ENCODE measurements at places on chromosomes 6 and 20.

DNA sequence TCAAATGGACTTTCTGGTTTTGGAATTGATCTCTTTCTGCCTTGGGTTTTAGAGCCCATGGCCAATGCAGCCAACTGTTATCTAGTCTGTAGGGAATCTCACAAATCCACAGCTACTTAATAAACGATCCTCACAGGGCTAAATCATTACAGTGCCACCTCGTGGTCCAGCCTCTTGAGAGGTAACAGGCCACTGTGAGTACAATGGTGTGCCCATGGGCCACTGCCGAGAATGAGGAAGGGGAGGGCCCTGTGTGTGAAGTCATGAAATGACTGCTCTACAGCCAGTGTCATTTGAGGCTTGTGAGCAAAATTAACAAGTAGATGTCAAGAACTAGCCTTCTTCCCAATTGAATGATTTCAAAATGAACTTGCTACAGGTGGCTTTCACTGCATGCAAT, 54.3 kb upstream of the GMPR start:
- DNase-seq: peak; percentile 30

DNA sequence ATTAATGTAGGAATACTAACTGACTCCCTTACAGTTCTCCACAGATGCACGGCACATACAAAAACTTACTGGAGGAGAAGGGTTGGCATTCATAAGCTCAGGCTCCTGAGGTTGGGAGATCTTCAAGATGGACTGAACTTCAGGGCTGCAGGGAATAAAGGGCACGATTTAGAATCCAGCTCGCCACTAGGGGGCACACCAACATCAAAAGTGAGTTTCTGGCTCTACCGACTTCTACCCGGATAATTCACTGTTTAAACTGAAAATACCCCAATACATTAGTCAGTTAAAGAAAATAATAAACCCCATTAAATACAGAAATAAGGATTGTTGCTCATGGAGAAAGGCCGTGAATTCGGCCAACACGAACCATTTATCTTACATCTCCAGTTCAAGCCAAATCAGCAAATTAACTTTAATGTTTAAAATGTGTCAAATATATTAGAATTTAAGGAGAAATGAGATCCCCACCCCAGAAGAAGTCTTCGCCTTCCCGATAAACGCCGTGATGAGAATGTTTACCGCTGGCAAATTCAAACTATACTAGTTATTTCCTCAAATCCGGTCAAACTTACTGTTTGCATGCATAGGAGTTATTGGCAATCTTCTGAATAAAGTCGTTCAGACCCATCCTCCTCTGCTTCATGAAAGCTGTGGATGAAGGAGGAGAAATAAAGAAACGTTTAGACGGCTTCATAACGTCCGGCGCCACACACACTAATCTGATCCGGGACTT, 121.7 kb upstream of the SLC2A12 start:
- DNase-seq: peak; percentile 65

GRCh38 chr6:130407032-130407431, 41.2 kb downstream of the TMEM200A start:
- DNase-seq: no peak

DNA sequence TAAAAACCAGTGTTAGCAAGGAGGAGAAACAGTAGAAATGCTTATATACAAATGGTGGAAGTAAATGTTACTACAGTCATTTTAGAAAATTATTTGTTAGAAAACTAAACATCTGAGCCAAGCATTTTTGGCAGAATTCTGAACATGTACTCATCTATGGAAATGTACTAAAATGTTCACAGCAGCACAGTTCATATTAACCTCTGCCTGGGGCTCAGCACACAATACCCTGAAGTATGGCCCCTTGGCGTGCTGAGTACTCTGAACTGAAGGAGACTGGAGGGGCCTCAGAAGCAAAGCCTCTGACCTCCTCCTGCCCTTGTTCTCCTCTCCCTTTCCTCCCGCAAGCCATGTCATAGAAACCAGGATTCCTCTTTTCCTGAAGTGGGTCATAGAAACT, 66.2 kb upstream of the RALGAPA2 start:
- DNase-seq: no peak

- DNase-seq: peak; percentile 82
Observed at GRCh38 chr6:79078075-79078969, at the start of gene PHIP. Gene PHIP, minus strand, starts transcription at chr6:79078254. Its CDS starts 186 bp downstream, at chr6:79078068.

DNA sequence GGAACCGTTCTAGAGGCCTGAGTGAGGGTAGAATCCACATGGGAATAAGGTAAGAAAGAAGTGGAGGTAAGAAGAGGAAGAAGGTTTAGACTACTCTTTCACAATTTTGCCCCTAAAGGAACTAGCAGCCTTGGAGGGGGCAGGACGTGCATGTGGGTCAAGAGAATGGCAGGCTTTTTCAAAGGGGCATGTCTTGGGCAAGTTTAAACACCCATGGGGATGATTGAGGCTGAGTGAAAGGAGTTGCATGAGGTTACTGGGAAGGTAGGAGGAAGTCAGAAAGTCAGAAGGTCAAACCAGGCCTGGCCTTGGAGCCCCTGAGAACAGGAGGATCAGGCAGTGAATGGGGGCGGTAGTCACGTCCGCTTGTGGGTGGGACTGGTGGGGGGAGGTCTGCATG, 10.2 kb downstream of the ADA start:
- no peak for DNase-seq

GRCh38 chr6:155444120-155444917, 11.3 kb downstream of the NOX3 start:
- DNase-seq: no peak

GRCh38 chr20:46708172-46708860, 1.1 kb upstream of the SLC2A10 start:
- DNase-seq: no peak

DNA sequence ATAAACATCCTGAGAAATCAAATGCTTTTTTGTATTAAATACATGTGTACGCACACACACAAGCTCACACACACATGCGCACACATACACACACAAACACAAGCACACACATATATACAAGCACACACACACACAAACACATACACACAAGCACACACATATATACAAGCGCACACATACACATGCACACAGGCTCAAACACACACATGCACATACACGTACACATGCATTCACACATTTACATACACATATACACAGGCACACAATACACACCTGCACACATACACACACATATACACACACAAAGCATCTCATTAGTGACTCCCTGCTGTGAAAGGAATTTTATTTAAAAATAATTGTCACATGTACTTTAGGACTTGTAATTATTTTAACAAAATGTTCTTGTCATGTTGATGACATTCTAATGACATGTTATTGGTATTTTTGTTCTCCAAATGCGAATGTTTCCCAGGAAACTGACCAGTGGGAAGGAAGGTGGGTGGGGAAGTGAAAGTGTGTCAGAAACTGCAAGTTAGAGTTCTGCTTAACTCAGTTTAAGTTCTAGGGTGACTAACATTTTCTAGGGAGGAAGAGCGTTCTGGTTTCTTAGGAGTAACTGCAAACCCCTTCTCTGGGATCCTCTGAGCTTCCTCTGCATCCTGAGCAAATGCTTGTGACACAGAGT, 113.9 kb upstream of the ZNF217 start:
- no peak for DNase-seq

- no peak for DNase-seq
Observed at GRCh38 chr6:100731411-100731810, 149.7 kb downstream of the ASCC3 start.

Measured in RWPE1 (cell line).